Vagina (tissue), 2 donors: ENCODE measurements at places on chromosomes 2 and 18. TPM values are rescaled to one million over a fixed set of nuclear protein-coding genes. Genes with fewer than 3 reads are reported as not detected.
A peak's percentile ranks its signal among the peaks of the same experiment; 100 is the strongest.

C2orf81 gene
- total RNA-seq, result 2.7 TPM

IL1R2 gene
- total RNA-seq, result 63.3 TPM

GRCh38 chr2:190107409-190107808 lies 44.9 kb upstream of the MSTN start:
- DNase-seq, result no peak
- H3K4me3 ChIP-seq, result no peak overlapping the region
- H3K27ac ChIP-seq, result no peak overlapping the region
- H3K4me1 ChIP-seq, result no peaks in the 10 kb centered on the region

DNA sequence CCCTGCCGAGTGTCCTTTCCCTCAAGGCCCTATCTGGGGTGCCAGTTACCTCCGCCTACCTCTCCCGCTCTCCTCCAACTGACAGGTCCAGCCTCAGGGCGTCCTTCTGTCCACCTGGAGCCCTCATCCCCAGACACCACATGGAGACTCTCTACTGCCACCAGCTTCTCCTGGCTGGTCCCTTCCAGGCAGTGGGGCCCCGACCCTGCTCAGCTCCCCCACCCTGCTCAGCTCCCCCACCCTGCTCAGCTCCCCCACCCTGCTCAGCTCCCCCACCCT lies 74.0 kb upstream of the ODC1 start:
- no peak for DNase-seq
- no peaks in the 10 kb centered on the region for H3K27me3 ChIP-seq
- no peaks in the 10 kb centered on the region for H3K36me3 ChIP-seq

DNA sequence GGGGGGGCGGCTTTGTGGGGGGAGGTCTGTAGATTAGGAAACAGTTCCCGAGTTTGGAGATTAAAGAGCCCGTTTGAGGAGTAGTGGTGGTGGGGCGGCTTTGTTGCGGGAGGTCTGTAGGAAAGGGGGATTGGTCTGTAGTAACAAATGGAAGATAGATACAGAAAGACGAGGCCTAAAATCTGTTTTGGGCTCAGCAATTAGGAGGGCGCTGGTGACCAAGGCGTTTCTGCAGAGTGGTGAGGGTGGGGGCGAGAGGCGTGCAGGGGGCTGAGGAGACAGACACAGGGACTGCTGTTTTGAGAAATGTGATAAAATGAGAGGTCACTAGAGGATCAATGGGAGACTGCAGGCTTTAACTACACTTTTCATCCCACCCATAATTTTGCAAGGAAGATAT lies 1.6 kb upstream of the ADNP2 start:
- no peaks in the 10 kb centered on the region for H3K27me3 ChIP-seq
- peaks cover 22% of the 10 kb centered on the region for H3K4me1 ChIP-seq
- no peak overlapping the region for H3K27ac ChIP-seq
- no peaks in the 10 kb centered on the region for H3K36me3 ChIP-seq
- DNase-seq, result no peak

DNA sequence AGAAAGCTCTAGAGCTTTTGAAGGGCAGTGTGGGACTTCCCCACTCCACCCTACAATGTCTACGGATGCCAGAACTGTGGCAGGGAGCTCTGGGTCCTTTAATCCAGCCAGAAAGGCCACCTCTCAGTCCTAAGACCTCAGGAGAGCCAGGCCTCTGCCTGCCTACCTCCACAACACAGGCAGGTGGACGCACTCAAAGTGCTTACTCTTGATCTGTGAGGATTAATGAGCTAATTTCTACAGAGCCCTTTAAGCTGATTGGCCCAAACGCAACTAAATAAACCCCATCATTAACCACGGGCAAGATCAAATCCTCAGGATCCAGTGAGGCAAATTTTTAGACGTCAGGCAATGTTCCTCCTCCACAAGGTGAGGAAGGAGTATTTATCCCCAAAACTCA lies 8.1 kb downstream of the STK39 start:
- H3K27me3 ChIP-seq, result no peaks in the 10 kb centered on the region
- no peaks in the 10 kb centered on the region for H3K36me3 ChIP-seq
- DNase-seq, result no peak
- H3K27ac ChIP-seq, result no peak overlapping the region

GRCh38 chr18:32383050-32383819 lies 87.4 kb downstream of the GAREM1 start:
- peaks cover 49% of the 10 kb centered on the region for H3K4me1 ChIP-seq
- peak overlapping the region; percentile 64 for H3K27ac ChIP-seq
- DNase-seq, result no peak
- H3K36me3 ChIP-seq, result no peaks in the 10 kb centered on the region
- no peak overlapping the region for H3K4me3 ChIP-seq
- no peaks in the 10 kb centered on the region for H3K27me3 ChIP-seq

DNA sequence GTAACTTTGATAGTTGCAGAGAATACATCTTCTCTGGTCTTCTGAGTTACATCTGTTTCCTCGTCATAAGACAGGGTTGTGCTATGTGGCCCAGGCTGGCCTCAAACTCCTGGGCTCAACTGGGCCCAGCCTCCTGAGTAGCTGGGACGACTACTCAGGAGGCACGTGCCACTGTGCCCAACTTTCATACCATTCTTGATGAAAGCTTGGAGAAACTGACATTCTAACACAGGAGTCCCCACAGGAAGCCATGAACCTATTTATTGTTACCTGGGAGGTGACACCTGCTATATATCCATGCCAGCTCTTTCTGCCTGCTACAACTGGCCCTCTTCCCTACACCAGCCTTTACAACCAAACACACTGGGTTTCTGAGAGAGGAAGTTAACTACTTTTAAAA lies 19.1 kb downstream of the EIF2AK3 start:
- H3K36me3 ChIP-seq, result no peaks in the 10 kb centered on the region
- H3K4me3 ChIP-seq, result no peak overlapping the region
- no peak overlapping the region for H3K27ac ChIP-seq
- no peak for DNase-seq

- H3K27me3 ChIP-seq, result no peaks in the 10 kb centered on the region
- H3K4me1 ChIP-seq, result peaks cover 33% of the 10 kb centered on the region
- H3K4me3 ChIP-seq, result no peak overlapping the region
- no peaks in the 10 kb centered on the region for H3K36me3 ChIP-seq
These were observed 201.1 kb downstream of the PRKCE start for GRCh38 chr2:45852450-45853150.
